ENCODE measurements at places on chromosomes 6 and 20. TPM values are rescaled to one million over a fixed set of nuclear protein-coding genes. Genes with fewer than 3 reads are reported as not detected.

The SLC52A3 gene
- total RNA-seq = 15.6 TPM

DNA sequence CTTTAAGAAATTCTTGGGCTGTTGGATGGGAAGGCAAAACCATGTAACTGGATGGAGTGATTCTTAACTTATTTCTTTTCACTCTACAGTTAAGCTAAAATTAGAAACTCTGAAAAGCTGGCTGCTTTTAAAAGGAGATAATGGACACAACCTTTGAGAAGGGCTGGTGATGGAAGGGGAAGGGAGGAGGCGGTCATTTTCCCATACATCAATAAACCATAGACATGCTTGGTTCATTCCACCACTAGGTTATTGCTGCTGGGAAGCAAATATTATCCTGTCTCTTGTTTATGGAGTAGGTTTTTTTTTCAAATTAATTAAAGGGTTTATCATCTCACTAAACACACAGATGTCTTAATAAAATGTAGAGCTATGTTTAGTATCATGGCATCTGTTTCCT is 76.2 kb downstream of the PLCB1 start:
- no peaks in the 10 kb centered on the region for H3K27me3 ChIP-seq
- no peak overlapping the region for H3K27ac ChIP-seq
- no peak for DNase-seq
- no peaks in the 10 kb centered on the region for H3K4me1 ChIP-seq
- no peak overlapping the region for H3K4me3 ChIP-seq
- no peaks in the 10 kb centered on the region for H3K36me3 ChIP-seq

DNA sequence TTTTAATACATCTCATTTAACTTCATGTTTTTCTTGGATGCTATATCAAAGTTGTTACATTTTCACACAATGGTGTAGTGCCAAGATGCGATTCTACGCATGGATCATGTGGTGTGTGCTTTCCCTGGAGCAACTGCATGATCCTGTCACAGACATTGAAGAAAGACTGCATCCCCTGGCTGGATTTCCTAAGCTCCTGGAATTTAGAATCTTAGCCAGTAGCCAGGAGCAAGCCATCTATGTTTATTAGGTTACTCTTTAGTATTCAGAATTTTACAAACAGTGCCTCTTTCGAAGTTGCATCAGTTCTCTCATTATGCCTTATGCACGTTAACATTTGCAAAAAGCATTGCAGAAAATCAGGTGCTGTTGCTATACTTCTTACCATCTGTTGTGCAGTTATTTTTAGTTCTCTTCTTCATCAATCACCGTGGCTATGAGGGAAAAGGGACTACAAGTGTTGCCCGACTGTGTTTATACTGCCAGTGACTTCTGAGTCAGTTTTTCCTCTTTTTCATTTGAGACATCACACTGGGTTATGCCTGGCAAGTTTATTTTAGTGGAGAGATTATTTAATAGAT is 584.2 kb downstream of the BCKDHB start:
- no peak overlapping the region for H3K4me3 ChIP-seq
- no peak for DNase-seq
- H3K4me1 ChIP-seq = no peaks in the 10 kb centered on the region

- H3K27me3 ChIP-seq = no peaks in the 10 kb centered on the region
- no peaks in the 10 kb centered on the region for H3K4me1 ChIP-seq
- H3K4me3 ChIP-seq = no peak overlapping the region
- no peaks in the 10 kb centered on the region for H3K36me3 ChIP-seq
Observed at GRCh38 chr6:16712931-16713484, 48.3 kb downstream of the ATXN1 start.

DNA sequence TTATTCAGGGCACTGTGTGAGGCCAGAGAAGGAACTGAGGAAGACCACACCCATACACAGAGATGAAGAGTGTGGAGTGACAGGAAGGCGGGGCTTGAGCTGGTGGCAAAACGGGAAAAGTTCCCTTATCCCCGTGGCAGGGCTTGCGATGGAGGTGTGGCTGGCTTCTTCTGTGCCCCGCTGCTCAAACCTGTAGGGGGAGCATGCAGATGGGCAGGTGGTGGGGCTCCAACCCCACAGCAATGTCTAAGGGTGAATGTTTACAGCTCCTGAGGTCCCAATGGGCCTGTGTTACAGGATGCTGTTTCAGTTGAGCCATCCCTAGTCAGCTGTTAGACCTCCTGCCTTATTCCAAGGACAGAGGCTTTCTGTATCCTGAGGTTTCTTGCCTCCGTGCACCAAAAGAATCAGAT is 105.9 kb downstream of the LY86 start:
- peaks cover 26% of the 10 kb centered on the region for H3K4me1 ChIP-seq
- no peaks in the 10 kb centered on the region for H3K27me3 ChIP-seq
- no peaks in the 10 kb centered on the region for H3K36me3 ChIP-seq
- H3K4me3 ChIP-seq = no peak overlapping the region

GRCh38 chr20:46699651-46700359 is 9.6 kb upstream of the SLC2A10 start:
- H3K4me1 ChIP-seq = no peaks in the 10 kb centered on the region
- DNase-seq = no peak
- no peaks in the 10 kb centered on the region for H3K27me3 ChIP-seq
- no peak overlapping the region for H3K27ac ChIP-seq
- no peak overlapping the region for H3K4me3 ChIP-seq

DNA sequence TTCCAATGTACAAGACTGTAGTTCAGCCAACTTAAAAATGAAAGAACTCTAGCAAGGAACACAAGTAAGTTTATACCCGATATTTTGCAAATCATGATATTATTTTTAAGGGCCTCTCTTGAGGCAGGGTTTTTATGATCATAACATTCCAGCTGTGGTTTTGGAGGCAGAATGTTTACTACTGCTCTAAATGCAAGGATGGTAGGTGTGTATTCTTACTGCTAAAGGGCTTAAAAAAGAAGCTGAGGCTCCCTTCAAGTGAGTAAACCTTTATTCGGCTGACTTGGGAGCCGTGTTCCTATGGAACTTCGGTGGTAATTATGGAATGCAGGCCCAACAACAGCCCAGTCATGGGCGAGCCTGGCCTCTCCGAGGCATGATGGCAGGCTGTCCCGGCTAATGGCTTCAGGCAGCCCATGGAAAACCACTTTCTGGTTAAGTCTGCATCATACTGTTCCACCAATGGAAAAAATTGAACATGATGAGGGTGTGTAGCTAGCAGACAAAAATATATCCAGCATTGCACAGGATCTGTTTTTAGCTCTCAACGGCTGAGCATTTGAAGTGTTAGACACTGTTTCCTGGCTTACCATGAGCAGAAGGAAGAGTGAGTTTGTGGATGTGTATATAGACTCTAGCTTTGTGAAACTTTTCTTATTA is 111.5 kb downstream of the TIAM2 start:
- H3K27me3 ChIP-seq = no peaks in the 10 kb centered on the region
- DNase-seq = no peak
- H3K36me3 ChIP-seq = no peaks in the 10 kb centered on the region
- no peaks in the 10 kb centered on the region for H3K4me1 ChIP-seq

The DEF6 gene
- 8.1 TPM for total RNA-seq

GRCh38 chr6:158554611-158555361 is 5.1 kb upstream of the TMEM181 start:
- no peak overlapping the region for H3K4me3 ChIP-seq
- DNase-seq = no peak
- no peaks in the 10 kb centered on the region for H3K27me3 ChIP-seq
- no peaks in the 10 kb centered on the region for H3K36me3 ChIP-seq
- peak overlapping the region; percentile 9 for H3K27ac ChIP-seq

DNA sequence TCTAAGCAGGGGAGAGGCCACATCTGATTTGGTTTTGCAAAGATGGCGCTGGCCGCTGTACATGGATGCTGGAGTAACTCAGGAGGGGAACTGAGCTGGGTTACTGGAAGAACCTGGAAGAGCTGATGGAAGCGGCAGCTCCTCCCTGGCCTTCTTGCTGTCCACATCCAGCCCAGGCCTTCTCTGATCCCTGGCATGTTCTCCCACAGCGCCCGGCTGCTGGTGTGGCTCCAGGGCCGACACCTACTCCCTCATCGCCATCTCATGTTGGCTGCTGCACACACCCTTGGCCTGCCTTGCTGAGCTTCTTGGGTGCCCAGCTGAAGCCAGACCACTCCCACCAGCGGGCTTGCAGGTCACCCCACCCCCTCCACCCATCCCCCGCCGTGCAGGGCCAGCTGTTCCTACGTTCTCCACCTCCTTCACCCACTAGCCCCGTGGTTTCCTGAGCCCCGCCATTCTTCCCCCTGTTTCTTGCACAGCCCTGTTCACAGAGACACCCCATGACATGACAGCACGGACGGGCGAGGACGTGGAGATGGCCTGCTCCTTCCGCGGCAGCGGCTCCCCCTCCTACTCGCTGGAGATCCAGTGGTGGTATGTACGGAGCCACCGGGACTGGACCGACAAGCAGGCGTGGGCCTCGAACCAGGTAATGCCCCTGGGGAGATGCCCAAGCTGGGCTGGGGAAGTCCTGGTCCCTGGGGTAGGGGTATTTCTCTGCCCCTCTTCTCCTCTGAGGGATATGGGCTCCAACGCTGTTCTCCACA is 28.4 kb downstream of the VSTM2L start:
- no peak for DNase-seq
- H3K27ac ChIP-seq = no peak overlapping the region
- H3K27me3 ChIP-seq = no peaks in the 10 kb centered on the region
- no peak overlapping the region for H3K4me3 ChIP-seq
- no peaks in the 10 kb centered on the region for H3K36me3 ChIP-seq
- H3K4me1 ChIP-seq = no peaks in the 10 kb centered on the region

DNA sequence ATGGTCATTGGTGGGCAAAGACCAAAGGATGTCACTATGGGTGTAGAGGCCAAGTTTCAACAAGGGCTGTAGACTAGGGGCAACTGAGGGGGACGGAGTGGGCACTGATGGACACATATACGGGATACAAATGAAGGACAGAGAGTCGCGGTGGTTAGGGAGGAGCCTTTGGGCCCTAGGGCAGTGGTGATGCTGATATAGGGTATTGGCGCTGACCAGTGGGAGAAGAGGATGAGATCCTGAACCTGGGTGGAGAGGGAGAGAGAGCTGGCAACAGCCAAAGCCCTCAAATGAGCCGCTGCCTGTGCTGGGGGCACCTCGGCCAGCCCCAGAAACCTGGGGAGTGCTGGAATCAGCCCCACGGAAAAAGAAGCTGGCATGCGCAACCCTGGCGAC is 1.6 kb downstream of the CDH22 start:
- H3K36me3 ChIP-seq = no peaks in the 10 kb centered on the region
- peaks cover 8% of the 10 kb centered on the region for H3K4me1 ChIP-seq
- H3K27ac ChIP-seq = no peak overlapping the region
- no peak for DNase-seq
- H3K4me3 ChIP-seq = no peak overlapping the region

GRCh38 chr6:90369024-90369519 is 72.4 kb upstream of the BACH2 start:
- no peaks in the 10 kb centered on the region for H3K4me1 ChIP-seq
- H3K27me3 ChIP-seq = no peaks in the 10 kb centered on the region
- H3K36me3 ChIP-seq = no peaks in the 10 kb centered on the region
- no peak overlapping the region for H3K27ac ChIP-seq

DNA sequence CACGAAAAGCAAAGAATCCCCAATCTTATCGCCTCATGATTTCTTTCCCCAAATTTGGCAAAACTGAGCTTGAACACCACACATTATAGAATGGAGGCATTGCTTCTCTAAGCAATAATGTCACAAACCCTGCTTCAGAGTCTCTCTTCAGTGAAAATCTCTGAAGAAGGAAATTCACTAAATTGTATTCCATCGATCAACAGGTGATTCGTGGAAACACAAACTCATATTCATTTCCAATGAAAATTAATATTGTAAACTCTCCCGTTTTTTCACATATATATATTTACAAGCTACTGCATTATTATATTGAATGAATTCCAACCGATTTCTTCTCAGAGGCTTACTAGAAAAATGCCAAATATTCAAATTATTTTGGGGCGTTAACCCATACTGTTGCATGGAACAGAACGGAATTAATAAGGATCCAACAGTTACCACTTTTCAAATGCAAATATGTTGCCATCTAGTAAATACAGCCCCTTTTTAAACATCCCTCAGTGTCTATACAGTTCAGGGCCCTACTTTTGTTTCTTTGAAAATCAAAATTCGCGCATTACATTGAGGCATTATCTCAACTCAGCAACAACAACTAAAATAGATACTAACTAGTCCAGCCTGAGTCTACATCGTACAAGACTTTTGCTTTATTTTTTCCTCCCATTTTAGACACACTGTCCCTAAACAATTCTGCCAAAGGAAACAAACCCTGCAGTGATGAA is 1.3 kb downstream of the KIF13A start:
- H3K36me3 ChIP-seq = no peaks in the 10 kb centered on the region
- H3K4me3 ChIP-seq = peak overlapping the region; percentile 47
- DNase-seq = no peak
- peaks cover 6% of the 10 kb centered on the region for H3K4me1 ChIP-seq
- H3K27me3 ChIP-seq = no peaks in the 10 kb centered on the region

The CHRNA4 gene
- total RNA-seq = 0.05 TPM

GRCh38 chr20:61389077-61389476 is 137.0 kb downstream of the CDH4 start:
- DNase-seq = no peak
- no peaks in the 10 kb centered on the region for H3K36me3 ChIP-seq
- H3K4me1 ChIP-seq = no peaks in the 10 kb centered on the region
- H3K4me3 ChIP-seq = no peak overlapping the region

DNA sequence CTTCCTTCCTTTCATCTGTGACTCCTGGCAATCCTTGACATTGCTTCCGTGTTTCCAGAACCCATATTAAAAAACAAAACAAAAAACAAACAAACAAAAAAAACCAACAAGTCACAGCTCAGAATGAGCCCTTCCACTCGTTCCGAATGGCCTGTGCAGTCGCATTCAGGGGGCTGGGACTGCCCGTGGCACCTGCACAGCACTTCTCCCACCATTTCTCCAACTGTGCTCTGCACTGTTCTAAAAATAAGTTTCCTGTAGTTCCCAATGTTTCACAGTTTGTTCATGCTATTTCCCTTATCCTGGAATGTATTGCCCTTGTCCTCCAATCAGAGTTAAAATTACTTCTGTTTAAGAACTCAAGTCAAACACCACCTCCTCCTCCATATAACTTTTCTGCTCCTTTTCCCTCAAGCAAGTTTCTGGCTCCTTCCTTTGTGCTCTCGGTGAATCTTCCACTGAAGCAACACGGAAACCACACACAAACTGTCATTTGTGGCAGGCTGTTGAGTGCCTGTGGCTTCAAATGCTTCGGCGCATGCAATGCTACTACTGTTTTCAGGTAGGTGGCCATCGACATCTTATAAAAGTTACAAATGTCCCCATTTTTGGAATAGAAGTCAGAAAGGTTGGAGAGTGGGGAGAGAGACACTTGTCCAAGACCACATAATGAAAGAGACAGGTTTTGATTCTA is 57.7 kb downstream of the PDE10A start:
- no peak for DNase-seq
- H3K4me3 ChIP-seq = no peak overlapping the region
- no peaks in the 10 kb centered on the region for H3K36me3 ChIP-seq
- H3K27me3 ChIP-seq = no peaks in the 10 kb centered on the region
- no peak overlapping the region for H3K27ac ChIP-seq
